Body of pancreas (tissue), 4 donors: ENCODE measurements at places on chromosomes 3 and 15. TPM values are rescaled to one million over a fixed set of nuclear protein-coding genes. Genes with fewer than 3 reads are reported as not detected.

DNA sequence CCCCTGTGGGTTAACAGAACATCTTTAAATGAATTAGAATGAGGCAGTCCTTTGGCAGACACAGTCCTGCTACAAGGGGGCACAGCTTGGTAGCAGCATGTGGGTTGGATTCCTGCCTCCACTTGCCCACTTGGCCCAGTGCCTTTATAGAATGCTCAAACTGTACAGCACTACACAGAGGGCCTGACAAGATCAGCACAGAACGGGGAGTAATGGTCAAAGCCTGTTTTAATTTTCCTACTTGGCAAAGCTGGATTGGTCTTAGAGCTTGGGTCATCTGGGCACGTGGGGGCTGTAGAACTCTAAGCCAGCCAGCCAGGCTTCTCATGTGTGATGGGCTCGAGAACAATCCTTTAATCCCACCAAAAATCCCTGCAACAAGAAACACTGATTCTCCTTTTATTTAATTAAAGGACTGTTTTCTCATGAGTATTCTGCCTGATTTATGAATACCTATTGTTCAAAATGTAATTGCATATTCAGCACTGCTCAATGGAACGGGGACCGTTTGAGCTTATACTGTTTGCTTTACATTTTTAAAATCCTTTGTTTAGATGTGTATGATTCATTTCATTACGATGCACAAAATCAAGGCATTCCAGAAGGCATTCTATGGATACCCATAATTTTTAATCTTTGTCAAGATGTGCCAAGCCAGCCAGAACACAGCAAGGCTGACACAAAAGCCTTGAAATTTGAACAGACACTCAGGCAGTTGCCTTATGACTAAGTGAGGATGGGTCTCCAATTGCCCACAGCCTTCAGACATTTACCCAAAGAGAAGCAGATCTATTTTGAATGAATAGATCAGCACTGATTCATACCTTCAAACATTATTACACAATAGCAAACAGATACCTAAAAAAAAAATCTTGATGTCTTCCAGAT is 249.3 kb upstream of the TGFBR2 start:
- H3K36me3 ChIP-seq: no peaks in the 10 kb centered on the region
- H3K4me3 ChIP-seq: no peak overlapping the region
- H3K27me3 ChIP-seq: no peaks in the 10 kb centered on the region
- no peak overlapping the region for H3K27ac ChIP-seq
- H3K4me1 ChIP-seq: no peaks in the 10 kb centered on the region

GRCh38 chr3:126948980-126949535 is 33.9 kb upstream of the PLXNA1 start:
- H3K27me3 ChIP-seq: no peaks in the 10 kb centered on the region
- H3K4me3 ChIP-seq: no peak overlapping the region
- H3K27ac ChIP-seq: no peak overlapping the region
- no peaks in the 10 kb centered on the region for H3K36me3 ChIP-seq
- no peaks in the 10 kb centered on the region for H3K4me1 ChIP-seq

DNA sequence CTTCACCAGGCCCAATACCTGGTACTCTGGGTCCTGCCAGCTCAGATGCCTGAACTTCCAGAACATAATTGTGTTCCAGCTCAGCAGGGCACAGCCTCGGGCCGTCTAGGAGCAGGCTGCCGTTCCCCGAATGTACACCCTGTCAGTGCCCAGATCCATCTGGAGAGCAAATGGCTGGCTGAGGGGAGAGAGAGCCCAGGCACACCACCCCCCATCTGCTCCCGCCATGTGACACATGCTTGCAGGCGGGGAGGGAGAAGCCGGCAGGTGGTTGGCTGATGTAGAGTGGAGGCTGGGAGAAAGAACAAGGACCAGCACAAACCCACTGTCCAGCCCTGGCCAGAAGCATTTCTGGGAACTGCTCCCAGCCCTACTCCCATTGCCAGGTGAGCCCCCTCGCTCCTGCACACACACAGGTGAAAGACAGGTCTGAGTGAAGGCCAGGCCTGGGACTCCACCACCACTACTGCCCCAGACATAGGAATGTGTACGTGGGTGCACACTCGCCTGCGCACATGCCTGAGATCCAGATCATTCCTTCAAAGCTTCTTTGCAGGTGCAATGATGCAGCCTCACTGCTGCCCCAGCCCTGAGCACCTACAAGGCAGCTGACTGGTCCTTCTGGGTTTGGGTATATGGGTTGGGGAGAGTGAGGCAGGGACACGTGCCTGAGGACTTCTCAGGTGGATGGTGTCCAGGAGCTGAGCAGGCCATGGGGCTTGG is 53.5 kb downstream of the SEMA5B start:
- no peaks in the 10 kb centered on the region for H3K4me1 ChIP-seq
- H3K36me3 ChIP-seq: no peaks in the 10 kb centered on the region
- H3K27me3 ChIP-seq: no peaks in the 10 kb centered on the region
- H3K4me3 ChIP-seq: no peak overlapping the region
- DNase-seq: no peak

DNA sequence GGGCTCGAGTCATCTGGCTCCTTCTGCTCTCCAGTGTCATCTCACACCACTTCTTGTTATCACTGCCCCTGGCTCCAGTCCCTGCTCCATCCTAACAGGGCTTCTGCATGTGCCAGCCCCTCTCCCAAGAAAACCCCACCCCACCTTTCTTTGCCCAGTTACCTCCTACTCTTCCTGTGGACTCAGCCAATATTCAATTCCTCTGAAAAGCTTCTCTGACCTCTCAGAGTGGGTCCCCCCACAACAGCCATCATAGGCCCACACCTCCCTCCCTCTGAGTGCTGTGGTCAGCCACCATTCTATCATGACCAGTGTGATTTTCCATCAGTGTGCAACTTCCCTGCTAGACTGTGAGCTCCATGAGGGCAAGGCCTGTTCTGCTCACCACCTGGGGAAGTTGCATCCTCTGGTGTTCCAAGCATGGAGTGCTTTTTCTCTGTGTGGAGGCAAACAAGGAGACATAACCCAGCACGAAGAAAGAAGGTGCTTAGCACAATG is 71.6 kb downstream of the ADCY5 start:
- H3K27ac ChIP-seq: no peak overlapping the region
- no peaks in the 10 kb centered on the region for H3K36me3 ChIP-seq
- no peaks in the 10 kb centered on the region for H3K27me3 ChIP-seq
- H3K4me3 ChIP-seq: no peak overlapping the region

DNA sequence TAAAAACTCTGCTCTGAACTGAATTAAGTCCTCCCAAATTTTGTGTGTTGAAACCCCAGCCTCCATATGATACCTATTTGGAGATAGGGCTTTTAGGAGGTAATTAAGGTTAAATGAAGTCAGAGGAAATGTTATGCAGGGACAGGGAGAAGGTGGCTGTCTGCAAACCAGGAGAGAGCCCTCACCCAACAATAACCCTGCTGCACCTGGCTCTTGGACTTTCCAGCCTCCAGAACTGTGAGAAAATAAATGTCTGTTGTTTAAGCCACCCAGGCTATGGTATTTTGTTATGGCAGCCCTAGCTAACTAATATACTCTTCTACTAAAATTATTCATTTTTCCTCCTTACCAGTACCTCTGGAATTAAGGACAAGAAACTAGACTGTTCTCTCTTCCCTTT is 79.5 kb downstream of the MEIS2 start:
- H3K4me3 ChIP-seq: no peak overlapping the region
- peak overlapping the region; percentile 78 for H3K27ac ChIP-seq
- H3K4me1 ChIP-seq: peaks cover 30% of the 10 kb centered on the region
- no peaks in the 10 kb centered on the region for H3K36me3 ChIP-seq

Gene GLDN
- total RNA-seq: 2.6 TPM
